ENCODE measurements at places on chromosomes 11 and 22.
A peak's percentile ranks its signal among the peaks of the same experiment; 100 is the strongest.

DNA sequence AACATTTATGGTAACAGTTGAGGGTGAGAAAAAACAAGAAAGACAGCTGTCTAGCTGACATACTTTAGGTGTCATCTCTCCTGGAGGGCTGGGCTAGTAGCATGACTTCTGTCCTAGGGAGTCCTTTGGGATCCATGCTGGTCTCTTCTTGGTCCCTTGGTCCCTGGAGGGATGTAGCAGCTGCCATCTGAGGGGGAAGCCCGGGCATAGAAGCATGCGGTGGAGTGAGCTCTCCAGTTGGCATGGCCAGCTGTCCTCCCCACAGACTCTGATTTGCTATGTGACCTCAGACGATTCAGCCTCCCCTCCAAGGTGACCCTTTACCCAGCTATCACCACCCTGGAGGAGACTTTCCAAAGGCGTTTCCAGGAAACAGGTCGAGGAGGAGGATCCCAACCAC lies 28.7 kb downstream of the POU2F3 start:
- no peak for DNase-seq

DNA sequence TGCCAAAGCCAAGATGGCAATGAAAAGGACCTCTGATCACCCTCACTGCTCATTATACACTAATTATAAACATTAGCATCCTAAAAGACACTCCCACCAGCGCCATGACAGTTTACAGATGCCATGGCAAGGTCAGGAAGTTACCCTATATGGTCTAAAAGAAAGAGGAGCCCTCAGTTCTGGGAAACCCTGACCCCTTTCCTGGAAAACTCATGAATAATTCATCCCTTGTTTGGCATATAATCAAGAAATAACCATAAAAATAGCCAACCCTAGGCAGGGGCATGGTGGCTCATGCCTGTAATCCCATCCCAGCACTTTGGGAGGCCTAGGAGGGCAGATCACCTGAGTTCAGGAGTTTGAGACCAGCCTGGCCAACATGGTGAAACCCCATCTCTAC lies 12.7 kb upstream of the CAPN5 start:
- no peak for DNase-seq

GRCh38 chr11:120867988-120868387 lies 155.9 kb upstream of the TBCEL start:
- no peak for DNase-seq

GRCh38 chr11:113840932-113841664 lies 34.3 kb downstream of the USP28 start:
- peak; percentile 17 for DNase-seq

GRCh38 chr11:44333271-44334218 lies 23.6 kb upstream of the ALX4 start:
- no peak for DNase-seq

DNA sequence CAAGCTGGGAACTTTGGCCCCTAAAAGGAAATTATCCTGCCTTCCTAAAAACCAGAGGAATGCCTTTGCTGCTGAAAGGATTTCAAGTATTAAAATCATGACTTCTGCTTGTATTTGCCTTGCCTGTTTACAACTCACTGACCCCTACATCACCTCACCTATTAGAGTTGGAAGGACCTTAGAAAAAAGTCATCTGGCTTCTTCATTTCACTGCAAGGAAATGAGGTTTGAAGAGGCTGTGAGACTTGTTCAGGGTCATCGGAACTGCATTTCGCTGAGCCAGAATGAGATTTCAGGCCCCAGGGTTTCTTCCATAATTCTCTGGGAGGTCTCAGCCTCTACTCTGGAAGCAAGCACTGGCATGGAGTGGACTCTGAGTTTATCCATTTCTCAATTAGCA lies 304.1 kb downstream of the BUD13 start:
- DNase-seq = no peak

DNA sequence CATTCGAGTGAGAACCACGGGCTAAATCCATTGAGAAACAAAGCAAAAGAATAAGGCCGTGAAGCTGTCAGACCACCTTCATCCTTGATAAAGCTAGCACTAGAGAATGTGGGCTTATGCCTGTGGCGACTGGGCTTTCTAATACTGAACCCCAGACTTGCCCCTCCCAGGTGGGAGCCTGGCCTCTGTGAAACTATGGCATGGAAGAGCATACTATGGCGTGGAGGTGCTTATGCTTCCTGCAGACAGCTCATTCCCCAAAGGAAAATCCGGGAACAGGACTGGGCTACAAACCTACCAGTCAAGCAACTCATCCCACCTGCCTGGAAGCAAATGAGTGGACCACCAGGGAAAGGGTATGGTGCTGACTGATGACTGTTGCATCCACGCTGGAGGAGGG lies 92.4 kb downstream of the ZC3H12C start:
- no peak for DNase-seq

GRCh38 chr11:93984936-93985335 lies 36.2 kb upstream of the HEPHL1 start:
- DNase-seq = no peak

GRCh38 chr11:62715150-62716130 lies 8.0 kb downstream of the GNG3 start:
- no peak for DNase-seq

DNA sequence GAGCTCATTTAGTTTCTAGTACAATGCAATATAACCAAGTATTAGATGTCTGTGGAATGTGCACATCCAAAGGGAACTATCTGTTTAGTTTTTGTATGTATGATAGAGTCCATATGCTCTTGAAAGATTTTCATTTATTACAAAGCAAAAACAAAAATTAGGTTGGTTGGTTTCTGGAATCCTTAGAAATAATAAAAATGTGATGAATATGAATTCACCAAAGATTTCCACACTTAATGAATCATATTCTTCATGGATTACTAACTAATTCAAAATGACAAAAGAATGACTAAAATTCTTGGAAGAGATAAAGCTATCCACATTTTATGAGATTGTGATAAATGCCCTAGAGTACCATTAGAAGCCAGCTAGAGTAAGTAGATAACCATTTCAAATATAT lies 261.1 kb downstream of the SBF2 start:
- no peak for DNase-seq

DNA sequence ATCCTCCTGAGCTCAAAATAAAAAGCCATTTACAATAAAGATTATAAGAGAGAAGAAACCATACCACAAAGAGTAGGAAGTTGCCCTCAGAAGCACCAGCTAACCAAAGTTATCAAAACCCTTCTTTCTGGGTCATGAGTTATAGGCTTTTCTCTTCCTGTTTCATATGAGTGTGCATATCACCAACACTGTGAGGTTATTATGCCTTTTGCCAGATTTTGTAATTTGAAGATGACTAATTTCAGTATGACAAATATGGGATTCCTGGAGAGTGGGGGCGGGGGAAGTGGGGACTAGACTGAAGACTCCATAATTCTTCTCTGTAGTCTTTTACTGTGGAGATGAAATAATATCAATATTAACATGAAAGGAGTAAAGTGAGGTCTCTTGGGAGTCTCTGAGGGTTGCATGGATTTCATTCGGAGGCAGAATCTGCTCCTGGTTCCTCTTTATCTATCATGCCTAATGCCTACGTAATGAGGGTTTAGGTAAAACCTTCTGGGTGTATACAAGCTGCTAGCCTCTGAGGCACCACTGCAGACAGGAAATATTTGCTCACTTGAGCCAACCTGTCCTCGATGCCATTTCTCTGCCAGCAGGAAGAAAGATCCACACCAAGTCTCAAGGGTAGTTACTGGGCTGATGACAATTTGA lies 2.1 kb downstream of the LPXN start:
- DNase-seq = peak; percentile 18

- DNase-seq = no peak
Observed at GRCh38 chr22:29208879-29209623, 3.4 kb downstream of the EMID1 start.

DNA sequence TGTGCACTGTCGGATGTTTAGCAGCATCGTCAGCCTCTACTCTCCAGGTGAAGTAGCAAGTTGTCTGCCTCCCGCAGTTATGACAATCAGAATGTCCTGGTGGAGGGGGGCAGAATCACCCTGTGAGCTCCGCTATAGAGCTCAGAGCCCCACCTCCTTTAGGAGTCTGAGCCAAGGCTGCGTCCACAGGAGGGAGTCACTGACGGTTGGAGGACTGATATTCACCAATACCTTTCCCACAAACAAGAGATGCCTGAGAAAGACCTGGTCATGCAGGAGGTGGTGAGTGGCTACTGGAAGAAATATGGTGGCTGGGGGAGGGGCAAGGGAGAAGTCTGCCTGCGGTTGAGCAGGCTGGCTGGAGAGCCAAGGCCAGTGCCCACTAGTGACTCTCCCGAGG lies 41.7 kb upstream of the ADA2 start:
- no peak for DNase-seq

- no peak for DNase-seq
Observed at GRCh38 chr11:74634537-74634936, 42.2 kb downstream of the POLD3 start.

- no peak for DNase-seq
Observed at GRCh38 chr22:25475257-25476022, 89.0 kb upstream of the GRK3 start.

GRCh38 chr22:20388200-20388599 lies 5.8 kb upstream of the ZNF74 start:
- no peak for DNase-seq

DNA sequence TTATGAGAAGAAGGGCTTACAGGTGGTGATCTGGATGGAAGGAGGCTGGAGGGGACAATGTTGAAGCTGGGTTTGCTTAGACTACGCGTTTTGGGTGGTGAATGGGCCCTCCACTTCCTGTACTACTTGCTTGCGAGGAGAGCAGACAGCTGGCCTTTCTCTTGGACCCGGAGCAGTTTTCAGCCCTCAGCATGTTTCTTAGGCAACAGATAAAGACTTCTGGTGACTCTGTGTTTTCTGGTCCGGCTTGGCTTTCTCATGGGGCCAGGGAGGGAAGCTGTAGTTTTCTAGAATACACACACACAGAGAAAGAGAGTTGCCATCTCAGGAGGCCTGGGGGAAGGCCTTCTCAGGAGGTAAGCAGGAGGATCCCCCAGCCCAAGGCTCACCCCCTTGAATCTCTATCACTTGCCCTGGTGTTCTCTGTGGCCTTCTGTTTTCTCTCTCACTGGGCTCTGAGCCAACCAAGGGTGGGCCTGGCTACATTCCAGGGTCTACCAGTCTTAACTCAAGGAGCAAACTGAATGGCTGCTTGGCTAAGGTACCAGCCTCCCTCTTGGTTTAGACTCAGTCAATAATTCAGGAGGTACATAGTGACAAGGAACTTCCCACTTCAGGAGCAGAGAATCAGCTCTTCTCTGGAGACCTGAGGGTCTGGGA lies 2.4 kb downstream of the CCS start:
- no peak for DNase-seq

DNA sequence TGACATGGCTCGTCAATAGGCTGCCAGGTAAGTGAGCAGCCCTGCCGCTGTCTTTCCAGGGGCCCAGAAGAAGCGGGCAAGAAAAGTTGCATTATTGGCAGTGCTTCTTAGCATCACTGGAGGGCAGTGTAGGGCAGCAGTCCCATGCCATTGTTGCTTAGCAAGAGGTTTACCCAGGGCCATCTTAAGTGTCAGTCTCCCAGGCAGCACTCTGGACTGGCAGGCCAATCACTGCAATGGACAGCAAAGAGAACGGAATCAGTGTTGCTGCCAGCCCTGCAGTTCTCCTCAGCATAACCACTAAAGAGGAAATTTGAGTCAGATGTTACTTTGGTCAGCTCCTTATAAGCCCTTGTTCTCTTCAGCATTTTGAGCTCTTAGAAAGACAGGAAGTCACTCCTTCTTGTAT lies 13.4 kb upstream of the GRK2 start:
- DNase-seq = no peak

DNA sequence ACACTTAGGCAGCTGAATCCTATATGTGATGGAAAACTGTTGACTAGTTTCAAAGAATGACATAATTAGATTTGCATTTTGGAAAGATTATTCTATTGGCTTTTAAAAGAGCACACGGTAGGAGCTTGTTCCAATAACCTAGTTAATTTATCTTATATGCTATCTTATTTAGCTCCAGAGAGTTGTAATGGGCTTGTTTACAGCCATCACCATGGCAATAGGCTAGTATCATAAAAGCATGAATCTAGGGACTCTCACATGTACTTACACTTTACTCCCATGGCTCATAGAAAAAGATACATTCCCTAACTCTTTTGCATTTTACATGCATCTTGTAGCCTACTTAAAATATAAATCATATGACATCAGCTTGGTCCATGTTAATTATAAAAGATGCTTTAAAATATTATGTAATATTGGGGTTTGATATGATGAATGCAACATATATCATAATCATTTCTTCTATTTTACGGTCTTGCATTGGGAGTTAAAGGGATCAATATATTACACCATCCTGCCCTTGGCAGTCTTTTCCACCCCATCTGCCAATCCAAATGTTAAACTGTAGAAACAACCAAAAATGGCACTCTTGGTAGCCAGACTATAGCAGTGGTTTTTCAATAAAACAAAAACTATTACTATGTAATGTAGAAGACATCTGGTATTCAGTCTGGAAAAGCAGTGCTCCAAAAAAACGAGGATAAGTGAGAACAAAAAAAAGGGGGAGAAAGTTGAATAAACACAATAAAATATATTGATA lies 2254.0 kb downstream of the LRRC4C start:
- DNase-seq = no peak

DNA sequence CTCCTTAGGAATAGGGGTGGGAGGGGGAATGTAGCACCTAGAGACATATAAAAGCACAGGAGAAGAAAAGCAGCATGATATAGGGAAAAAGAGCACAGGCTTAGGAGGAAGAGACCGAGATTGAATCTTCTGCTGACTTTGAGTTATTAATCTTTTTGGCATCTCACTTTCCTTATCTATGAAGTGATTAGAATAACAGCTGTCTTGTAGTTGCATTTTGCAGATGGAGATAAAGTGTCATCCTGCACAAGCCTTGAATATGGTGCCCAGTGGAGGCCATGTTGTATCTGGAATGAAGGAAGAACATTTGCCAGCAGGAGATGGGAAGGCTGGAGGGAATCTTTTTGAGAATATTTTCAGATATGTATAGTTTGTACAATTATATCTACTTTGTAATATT lies 594.7 kb downstream of the NELL1 start:
- DNase-seq = no peak

GRCh38 chr11:65438257-65439151 lies 15.9 kb downstream of the NEAT1 start:
- no peak for DNase-seq

DNA sequence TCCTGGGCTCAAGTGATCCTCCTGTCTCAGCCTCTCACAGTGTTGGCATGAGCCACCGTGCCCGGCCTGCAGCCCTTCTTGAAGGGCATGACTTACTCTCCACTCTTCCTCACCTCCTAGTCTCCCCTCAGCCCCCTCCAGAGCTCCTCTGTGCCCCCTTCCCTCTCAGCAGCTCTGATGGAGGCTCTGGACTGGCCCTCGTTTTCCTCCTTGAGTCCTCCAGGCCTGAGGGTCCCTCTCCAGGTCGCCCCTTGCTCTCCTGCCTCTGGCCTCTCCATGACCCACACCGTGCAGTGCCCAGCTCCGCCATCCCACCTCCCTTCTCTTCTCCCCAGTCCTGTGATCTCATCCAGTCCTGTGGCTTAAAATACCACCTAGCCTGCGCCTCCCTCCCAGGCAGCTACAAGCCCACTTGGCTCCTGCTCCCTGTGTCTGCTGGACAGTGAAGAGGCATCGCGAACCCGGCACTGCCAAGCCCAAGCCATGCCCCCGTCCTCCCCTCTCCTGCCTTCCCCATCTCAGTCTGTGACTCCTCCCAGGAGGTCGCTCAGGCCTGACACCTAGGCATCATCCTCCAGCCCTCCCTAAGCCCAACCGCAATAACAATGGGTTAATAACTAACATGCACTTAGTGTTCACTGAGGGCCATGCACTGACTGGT lies 11.9 kb downstream of the KCNJ4 start:
- DNase-seq = no peak

All from GM13977 (cell line).